LoVo (cell line): ENCODE measurements at places on chromosomes 5 and 9.
A peak's percentile ranks its signal among the peaks of the same experiment; 100 is the strongest.

GRCh38 chr5:117131876-117132275 is 557.3 kb upstream of the SEMA6A start:
- DNase-seq, result no peak

- DNase-seq, result peak; percentile 46
Observed at GRCh38 chr5:97111616-97112015, 30.8 kb downstream of the LIX1 start.

DNA sequence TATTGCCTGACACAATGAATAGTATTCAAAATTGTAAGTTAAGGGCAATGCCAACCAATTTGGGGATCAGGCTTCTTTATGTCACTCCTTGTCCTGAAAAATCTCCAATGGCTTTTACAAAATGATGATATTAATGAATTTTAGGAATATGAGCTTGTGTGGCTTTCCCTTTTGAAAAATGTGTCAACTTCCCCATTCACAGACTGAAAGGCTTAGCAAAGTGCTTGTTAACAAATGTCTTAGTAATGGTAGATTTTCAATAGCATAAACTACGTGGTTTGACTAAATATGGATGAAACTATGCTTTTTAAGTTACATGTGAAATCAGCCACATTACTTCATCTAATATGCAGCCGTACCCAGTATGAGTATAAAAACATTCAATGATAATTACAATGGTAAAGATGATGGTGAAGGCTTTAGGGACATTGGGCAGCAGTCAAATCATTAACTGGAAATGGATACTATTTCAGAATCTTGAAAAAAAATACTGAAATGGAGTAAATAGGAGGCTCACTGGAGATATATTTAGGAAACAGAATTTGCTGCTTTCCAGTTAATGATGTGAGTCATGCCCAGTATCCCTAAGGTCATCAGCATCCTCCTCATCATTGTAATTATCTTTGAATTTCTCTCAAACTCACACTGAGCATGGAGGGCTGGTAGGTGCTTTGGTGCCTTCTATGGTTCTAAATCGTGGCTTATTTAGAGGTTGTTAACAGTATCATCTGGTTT is 113.3 kb upstream of the ZNF608 start:
- DNase-seq, result no peak

- no peak for DNase-seq
Observed at GRCh38 chr9:113918697-113919350, 42.7 kb downstream of the ZNF618 start.

- DNase-seq, result peak; percentile 77
Observed at GRCh38 chr5:57824047-57824446, 341.4 kb upstream of the ACTBL2 start.

DNA sequence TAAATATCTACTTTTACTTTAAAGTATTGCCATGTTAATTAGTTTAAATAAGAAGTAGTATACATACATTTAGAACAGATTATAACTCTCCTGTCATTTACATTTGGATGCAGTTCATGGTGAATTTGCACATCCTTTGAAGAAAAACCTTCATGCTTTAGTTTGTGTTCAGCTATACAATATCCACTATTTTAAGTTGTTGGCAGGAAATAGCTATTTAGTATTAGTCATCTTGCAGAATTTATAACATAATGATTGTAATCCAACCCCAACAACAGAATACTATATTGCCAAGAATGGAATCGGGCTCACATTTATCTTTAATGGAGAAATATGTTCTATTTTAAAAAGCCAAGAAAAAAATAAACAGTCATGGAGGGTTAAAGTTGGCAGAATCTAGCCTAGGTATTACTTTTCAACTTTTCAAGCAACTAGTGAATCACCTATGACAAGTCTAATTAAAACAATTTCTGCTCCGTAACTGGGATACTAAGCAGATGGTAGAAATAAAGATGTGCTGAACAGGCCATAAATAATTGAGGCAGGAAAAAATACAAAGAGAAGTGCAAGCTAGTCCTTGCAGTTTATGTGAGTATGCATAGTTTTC is 1170.6 kb upstream of the NUDT12 start:
- DNase-seq, result no peak

DNA sequence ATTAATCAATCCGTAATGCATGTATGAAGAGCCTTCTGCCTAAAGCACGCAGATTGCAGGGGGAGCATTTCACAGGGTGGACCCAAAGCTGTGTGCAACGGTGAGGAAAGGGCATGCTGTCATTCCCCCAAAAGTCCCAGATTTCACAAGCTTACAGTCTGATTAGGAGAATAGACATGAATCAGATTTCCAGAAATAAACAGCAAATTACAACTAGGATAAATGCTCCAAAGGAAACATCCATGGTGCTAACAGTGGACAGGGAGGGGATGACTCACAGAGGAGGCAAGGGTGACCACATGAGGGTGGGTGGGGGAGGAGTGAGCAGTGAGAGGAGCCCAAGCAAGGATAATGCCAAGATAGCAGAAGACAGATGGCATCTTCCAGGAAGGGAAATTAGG is 258.4 kb upstream of the TAS2R1 start:
- DNase-seq, result no peak

GRCh38 chr9:124580186-124580585 is 73.0 kb upstream of the NR5A1 start:
- no peak for DNase-seq

DNA sequence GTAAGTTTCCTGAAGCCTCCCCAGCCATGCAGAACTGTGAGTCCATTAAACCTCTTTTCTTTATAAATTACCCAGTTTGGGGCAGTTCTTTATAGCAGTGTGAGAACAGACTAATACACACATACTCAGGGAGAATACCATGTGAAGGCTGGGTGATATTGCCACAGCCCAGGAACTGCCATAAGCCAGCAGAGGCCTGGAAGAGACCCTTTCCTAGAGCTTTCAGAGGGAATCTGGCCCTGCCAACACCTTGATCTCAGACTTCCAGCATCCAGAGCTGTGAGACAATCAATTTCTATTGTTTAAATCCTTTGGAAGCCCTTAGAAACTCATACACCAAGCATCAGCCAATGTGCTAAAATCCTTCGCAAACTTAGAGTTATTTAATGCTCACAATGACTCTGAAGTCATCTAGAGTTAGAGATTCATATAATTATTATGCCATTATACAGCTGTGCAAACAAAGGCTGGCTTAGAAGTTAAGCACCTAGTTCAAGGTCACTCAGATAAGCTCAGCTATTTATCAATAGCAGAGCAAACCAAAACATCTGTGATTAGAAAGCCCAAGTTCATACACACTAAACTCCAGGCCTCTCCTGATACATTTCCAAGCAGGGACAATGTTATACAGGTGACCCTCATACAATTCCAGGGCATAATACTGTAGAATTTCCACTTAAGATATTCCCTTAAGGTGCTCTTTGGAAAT is 531.8 kb upstream of the DAP start:
- no peak for DNase-seq
